ENCODE measurements at places on chromosomes 7 and 10.
A peak's percentile ranks its signal among the peaks of the same experiment; 100 is the strongest.

DNA sequence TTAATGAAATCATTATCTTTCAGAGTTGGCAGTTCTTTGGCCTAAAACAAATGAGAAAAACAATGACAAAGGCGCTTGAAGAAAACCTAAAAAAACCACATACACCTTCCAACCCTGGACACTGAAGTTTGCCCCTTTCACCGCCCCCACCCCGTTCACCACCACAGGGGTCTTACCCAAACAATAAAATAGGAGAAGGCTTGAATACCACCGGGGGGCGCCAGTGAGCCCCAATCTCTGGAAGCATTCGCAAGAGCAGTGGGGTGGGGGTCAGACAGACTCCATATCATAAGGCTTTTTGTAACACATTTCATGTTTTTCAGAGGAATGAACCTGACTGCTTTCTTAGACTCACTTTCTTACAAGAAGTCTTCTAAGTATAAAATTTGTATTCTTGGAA, 163.6 kb downstream of the PIP4K2A start:
- DNase-seq = no peak

GRCh38 chr10:1242975-1243374, 186.8 kb downstream of the WDR37 start:
- no peak for DNase-seq

GRCh38 chr10:73398024-73398423, 15.8 kb downstream of the ANXA7 start:
- no peak for DNase-seq

DNA sequence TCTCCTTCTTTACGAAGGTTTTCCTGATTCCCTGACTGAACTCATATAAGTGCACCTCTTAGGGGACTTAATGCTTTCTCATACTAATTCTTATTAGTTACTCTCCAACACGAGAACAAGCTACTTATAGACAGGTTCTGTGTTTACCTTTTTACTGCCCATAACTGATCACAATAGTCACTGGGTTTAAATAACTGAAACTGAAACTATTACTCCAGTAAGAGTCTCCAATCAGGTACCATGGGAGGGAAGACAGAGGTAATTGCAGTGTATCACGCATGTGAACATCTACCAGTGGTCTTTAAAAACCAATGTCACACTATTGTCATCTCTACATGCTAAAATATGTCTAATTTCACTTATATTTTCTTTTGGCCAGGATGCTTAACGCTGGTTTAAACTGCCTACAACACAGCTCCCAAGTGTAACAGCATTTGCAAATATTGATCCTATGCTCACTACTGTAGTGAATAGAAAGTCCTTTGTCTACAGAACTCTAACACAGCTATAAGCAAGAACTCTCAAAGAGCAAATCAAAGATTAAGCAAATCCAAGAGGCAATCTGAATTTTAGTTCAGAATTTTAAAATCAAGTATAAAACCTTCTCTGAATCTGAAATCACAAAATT, 3.6 kb downstream of the GDI2 start:
- no peak for DNase-seq

GRCh38 chr7:118420888-118421287, 196.4 kb downstream of the ANKRD7 start:
- no peak for DNase-seq

GRCh38 chr7:98079891-98080648, 26.6 kb upstream of the LMTK2 start:
- peak; percentile 72 for DNase-seq

GRCh38 chr7:10483671-10484070, 490.0 kb upstream of the PHF14 start:
- no peak for DNase-seq

- DNase-seq = no peak
Observed at GRCh38 chr7:126462405-126462804, 790.3 kb downstream of the GRM8 start.

GRCh38 chr10:14837757-14838581, at the start of the genes CDNF, HSPA14 and MSANTD7:
Gene CDNF (minus strand): TSS chr10:14838037. CDS start chr10:14837946, 91 bp downstream.
Gene HSPA14 (plus strand): TSS chr10:14838306. CDS start chr10:14838403, 97 bp downstream.
Gene MSANTD7 (plus strand): TSS chr10:14838306. CDS start chr10:14842285, 3,979 bp downstream.
- DNase-seq = peak; percentile 90

GRCh38 chr10:125936331-125936730, 40.0 kb downstream of the FANK1 start:
- DNase-seq = no peak

- DNase-seq = no peak
Observed at GRCh38 chr10:121667948-121668313, 69.7 kb upstream of the FGFR2 start.

GRCh38 chr7:50985096-50985495, 202.4 kb upstream of the GRB10 start:
- no peak for DNase-seq

DNA sequence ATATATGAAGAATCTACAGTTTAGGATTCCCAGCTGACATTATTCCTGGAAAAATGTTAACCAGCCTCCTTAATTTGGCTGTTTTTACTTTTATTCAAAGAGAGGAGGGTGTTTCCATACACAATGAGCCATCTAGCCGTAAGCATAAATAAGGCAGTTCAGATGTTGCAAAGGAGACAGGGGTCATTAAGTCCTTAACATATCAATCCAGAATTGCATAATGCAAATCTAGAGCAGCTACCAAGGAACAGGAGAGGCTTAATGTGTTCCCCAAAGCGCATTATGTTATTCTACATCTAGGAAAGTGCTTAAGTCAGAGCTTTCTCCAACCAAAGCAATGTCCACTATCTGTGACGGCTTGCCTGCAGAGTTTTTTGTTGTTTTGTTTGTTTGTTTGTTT, 32.4 kb upstream of the TCF7L2 start:
- DNase-seq = no peak

- no peak for DNase-seq
Observed at GRCh38 chr7:666454-667292, 59.8 kb upstream of the DNAAF5 start.

DNA sequence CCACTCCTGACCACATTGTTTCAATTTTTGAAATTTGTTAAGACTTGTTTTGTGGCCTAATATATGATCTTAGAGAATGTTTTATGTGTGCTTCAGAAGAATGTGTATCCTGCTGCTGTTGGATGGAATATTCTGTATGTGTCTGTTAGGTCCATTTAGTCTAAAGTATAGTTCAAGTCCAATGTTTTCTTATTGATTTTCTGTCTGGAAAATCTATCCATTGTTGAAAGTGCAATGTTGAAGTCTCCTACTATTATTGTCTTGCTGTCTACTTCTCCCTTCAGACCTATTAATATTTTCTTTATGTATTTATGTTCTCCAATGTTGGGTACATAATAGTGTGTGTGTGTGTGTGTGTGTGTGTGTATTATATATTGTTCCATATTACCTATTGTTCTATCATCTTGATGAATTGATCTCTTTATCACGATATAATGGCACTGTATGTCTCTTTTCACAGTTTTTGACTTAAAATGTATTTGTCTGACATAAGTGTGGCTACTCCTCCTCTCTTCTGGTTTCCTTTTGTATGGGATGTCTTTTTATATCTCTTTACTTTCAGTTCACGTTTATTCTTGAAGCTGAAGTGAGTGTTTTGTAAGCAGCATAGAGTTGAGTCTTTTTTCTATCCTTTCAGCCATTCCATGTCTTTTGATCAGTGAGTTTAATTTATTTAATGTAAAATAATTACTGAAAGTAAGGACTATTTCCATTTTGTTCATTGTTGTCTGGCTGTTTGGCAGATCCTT, 61.3 kb downstream of the AKR1D1 start:
- DNase-seq = no peak

GRCh38 chr10:99809931-99810615, 27.6 kb downstream of the ABCC2 start:
- DNase-seq = no peak

DNA sequence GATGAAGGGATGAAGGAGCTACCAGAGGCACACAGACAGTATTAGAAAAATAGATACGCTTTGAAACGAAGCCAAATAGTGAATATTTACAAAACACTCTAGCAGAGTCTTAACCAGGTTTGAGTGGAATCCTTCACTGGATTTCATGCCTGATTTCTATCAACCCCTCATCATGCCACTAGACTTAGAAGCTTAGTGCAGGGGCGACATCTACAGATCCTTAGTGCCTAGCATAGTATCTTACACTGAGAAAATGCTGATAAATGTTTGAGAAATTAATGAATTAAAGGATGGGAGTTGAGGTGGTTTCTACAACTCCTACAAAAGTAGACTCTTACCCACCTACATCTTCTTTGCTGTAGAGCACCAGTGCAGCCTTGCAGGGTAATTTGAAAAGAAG, 54.7 kb upstream of the CCNJ start:
- DNase-seq = no peak

DNA sequence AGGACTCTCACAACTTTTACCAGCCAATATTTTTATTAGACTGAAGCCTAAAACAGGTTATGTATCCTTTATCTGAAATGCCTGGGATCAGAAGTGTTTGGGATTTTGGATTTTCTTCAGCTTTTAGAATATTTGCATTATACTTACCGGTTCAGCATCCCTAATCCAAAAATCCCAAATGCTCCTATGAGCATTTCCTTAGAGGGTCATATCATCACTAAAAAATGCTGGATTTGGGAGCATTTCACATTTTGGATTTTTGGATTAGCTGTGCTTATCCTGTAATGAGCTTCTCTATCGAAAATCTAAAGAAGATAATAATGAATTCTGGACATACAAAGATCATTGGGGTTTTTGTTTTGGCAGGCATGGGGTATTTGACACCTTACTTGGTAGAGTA, 53.0 kb downstream of the RALA start:
- DNase-seq = no peak

- DNase-seq = no peak
Observed at GRCh38 chr10:15737656-15738055, 17.9 kb upstream of the ITGA8 start.

- DNase-seq = no peak
Observed at GRCh38 chr10:8305876-8306652, 251.6 kb downstream of the GATA3 start.

DNA sequence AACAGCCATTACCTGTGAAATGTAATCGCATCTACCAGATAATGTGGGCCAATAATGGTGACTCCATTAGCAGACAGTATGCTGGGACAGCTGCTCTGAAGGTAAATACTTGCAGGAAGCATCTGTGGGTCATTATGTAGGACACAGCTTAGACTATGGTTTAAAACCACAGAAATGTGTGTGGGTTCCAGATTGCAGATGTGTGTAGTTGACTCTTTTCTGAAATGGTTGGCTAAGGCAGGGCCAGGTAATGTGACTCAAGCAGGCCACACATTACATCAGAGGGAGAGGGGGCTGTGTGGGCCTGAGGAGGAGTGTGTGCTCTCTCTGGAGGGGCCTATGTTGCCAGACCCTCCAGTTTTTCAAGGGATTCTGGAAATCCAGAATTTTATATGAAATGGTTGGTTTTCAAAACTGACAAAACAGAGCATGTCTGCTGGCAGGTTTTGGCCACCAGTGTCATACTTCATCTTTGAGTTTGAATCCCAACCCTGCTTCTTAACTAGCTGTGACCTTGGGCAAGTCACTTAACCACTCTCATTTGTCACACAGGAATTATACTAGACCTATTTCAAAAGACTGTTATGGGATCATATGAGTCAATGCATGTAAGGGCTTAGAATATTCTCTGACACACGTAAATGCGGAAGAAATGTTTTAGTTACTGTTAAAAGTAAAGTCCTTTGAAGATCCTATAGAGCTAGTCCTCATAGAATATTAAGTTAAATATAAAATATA, 64.5 kb downstream of the MCMBP start:
- no peak for DNase-seq

- no peak for DNase-seq
Observed at GRCh38 chr10:7373039-7373438, 37.8 kb downstream of the SFMBT2 start.

- DNase-seq = no peak
Observed at GRCh38 chr10:103983367-103983911, 16.5 kb downstream of the SLK start.

- DNase-seq = no peak
Observed at GRCh38 chr7:108557191-108557590, 12.3 kb downstream of the THAP5 start.

DNA sequence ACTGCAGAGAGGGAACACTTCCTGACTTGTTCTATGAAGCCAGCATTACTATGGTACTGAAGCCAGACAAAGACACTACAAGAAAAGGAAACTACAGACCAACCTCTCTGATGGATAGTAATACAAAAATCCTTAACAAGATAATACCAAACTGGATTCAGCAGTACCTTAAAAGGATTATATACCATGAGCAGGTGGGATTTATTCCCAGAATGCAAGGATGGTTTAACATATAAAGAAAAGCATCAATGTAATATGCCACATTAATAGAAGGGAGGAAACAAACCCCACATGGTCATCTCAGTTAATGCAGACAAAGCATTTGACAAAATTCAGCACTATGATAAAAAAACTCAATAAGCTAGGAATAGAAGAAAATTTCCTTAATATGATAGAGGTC, 47.2 kb downstream of the EBLN1 start:
- DNase-seq = no peak

DNA sequence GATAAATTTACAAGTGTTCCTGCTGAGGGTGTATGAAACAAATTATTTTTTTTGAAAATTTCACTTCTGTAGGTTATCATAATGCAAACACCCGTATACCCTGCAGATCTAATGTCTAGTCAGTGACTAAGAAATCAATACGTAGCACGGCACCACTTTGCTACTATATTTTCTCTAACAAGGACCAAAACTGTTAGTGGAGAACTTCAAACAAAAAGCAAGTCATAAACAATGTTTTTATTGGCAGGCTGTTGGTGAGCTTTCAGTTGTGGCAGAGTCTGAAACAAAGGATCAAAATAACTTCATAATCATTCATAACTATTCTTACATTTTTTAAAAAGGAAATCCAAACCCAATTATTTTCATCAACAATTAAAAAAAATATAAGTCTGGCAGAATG, 11.8 kb downstream of the SEM1 start:
- DNase-seq = no peak

GRCh38 chr7:134058980-134059379, 68.2 kb upstream of the LRGUK start:
- DNase-seq = no peak

DNA sequence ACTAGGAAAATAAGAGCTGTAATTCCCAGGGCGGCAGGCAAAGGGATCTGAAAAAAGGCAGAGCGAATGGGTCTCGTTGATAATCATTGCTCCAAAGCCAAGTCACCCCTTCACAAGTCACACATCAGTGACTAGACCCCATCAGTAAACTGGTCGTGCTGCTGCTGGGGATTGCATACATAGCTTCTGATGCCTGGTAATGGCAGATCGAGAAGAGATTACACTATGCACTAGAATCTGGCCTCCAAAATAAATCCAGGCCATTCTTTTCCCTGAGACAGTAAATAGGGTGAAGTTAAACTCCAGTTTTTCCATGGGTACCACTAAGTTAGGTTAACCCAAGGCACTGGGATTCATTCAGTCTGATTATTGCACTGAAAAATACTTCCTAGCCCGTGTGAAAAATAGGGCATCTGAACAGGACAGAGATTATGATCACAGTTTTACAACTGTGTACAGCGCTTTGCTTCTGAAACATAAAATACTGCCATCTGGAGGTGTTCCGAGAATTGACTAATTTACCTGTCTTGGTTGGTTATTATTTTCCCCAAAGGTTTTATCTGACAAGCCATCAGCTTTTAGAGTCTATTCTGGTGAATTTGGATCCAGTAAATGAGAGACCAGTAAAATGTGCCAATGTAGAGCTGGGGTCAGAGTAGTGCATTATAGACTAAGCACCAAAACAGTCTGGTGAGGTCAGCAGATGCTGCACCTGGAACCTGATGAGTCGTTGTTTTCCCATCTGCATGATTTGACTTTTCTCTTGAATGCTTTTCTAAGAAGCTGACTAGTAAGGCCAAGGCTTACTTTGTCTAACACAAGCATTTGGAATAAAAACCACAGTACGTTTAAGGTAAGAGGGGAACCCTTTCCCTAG, 82.9 kb upstream of the AFAP1L2 start:
- no peak for DNase-seq
